Immature natural killer cell (primary cell): ENCODE measurements at places on chromosomes 3 and 15. TPM values are rescaled to one million over a fixed set of nuclear protein-coding genes. Genes with fewer than 3 reads are reported as not detected.

- DNase-seq = peak; percentile 83
Measured at GRCh38 chr15:82046666-82047452, 1.0 kb upstream of the MEX3B start.

- no peak for DNase-seq
Measured at GRCh38 chr3:132368962-132369361, 48.3 kb upstream of the DNAJC13 start.

DNA sequence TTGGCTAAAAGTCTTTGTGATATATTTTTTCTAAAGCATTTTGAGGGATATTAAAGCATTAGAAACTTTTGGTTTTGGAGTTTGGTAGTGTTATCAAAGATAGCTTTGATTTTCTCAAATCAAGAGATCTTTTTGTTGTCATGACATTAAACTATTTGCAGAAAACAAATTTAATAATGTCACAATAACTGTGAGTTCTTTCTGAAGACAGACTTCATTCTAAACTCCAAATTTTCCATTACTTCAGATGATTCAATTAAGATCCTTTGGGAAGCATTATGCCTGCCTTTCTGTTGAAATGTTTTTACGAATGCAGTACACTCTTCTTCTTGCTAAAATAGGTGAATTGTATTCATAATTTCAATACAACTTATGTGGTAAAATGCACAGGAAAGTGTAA lies 145.4 kb downstream of the ALCAM start:
- DNase-seq = no peak

- no peak for DNase-seq
Measured at GRCh38 chr15:62886431-62887071, 156.0 kb upstream of the TPM1 start.

Gene HCLS1
- 394 TPM for polyA plus RNA-seq

DNA sequence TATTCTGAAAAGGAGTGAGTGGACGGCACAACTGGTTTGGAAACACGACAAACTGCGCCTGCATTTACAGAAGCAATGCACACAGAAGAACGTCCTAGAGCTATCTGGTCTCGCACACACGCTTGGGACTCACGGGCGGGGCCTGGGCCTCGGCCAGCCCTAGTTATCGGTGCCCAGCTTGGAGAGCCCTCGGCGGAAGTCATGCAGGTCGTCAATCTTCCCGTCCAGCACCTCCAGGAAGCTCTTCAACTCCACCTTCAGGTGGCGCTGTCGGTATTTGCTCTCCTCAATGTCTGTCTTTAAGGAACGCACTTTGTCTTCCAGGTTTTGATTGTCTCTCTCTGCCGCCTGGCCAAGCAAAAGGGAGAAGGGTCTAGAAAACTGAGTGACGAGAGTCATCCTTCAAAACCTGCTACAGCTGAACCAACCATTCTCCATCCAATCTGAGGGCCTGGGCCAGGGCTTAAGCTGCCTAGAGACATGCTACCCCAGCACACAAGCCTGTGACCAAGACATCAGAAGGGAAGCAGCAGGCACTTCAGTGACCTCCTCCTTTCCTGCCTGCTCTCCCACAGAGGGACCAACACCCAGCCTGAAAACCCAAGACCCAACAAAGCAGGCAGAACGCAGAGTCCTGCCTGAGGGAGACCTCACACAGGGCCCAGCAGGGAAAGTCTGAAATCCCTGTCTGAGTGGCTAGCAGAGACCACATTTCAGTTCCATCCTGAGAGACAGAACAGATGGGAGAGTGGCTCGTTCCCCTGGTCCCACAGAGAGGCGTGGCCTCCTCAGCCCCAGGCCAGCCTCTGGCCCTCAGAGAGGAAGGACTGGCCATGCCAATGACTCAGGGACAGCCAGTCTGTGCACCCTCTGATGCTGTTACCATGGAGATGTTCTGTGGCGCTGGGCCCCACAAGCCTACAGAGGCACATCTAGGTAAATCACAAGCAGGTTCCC lies 40.4 kb downstream of the WHAMM start:
- DNase-seq = peak; percentile 45

DNA sequence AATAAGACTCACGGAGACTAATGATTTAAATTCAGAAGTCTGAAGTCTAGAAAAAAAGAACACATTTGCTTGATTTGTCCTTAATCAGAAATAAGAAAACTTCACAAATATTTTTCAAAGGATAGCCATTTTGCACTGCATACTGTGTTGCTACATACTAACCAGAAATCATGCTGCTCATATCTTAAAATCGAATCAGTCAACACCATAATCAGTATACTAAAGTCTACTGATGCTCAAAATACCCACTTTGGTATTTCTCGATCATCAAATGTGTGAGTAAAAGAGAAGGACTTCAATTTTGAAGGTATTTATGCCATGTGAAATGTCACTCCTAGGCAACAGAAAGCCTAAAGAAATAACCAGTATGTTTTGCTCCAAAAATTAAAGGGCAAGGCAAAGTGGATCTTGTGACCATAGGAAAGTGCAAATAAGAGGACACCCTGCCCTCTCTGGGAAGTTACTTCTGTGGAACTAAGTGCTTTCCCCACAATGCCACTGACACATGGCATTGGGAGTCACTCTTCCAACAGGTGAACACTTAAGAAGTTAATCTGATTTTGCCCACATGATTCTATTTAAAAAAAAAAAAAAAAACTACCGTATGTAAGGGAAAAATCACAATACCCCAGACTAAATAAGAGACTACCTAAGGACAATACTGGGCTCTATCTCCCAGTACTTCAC lies 2.7 kb downstream of the LRIG1 start:
- no peak for DNase-seq

Gene ERICH6
- not detected for polyA plus RNA-seq

Gene ZSCAN2
- 14.7 TPM for polyA plus RNA-seq

DNA sequence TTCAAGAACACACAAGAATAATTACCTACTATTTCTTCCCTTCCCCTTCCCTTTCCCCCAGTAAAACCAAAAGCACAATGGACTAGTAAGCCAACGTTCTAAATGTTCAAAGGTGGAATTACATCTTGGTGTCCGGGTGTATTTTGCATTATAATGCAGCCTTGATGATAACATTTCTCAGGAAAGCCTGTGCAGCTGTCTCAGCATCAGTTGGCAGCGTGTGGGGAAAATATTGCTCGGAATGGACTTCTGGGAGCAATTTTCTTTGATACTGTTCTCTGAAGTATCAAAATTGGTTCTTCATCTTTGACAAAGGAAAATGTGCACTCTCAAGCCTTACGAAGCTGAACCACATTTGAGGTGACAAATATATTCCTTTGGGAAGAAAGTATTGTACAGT lies 198.9 kb downstream of the AGBL1 start:
- no peak for DNase-seq

GRCh38 chr15:101698314-101698713 lies 26.0 kb downstream of the TARS3 start:
- no peak for DNase-seq

DNA sequence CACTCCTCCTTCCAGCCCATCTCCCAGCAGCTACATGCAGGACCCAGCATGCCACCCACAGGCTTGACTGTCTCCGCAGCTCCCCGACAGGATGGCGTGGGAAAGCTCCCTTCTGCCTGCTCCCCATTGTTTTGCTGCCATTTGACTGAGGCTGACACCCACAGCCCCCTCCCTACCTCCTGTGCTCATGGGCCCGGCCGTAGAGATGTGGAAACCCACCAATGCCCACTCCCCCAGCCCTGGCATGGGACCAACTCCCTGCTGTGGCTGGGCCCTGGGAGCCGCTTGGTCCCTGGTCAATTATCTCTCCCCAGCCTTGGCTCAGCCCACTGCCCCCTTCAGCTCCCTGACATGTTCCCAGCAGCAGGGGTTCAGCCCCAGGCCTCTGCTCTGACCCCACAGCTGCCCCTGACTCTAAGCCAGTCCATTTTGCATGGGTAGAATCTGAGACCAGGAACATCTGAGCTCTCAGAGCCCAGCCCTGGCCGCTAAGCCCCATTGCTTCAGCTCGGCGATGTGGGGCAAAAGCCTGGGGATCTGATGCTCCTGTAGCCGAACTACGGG lies 8.2 kb downstream of the C3orf22 start:
- DNase-seq = no peak

GRCh38 chr15:69014454-69014853 lies at the start of gene NOX5:
TSS of gene NOX5 (plus strand) at chr15:69014695. CDS start at chr15:69014736, 41 bp downstream.
- no peak for DNase-seq
